ENCODE measurements at places on chromosomes 2 and 18. TPM values are rescaled to one million over a fixed set of nuclear protein-coding genes. Genes with fewer than 3 reads are reported as not detected.

Gene ZNF892
- 12.0 TPM for total RNA-seq

Gene RBM43
- 4.7 TPM for total RNA-seq

DNA sequence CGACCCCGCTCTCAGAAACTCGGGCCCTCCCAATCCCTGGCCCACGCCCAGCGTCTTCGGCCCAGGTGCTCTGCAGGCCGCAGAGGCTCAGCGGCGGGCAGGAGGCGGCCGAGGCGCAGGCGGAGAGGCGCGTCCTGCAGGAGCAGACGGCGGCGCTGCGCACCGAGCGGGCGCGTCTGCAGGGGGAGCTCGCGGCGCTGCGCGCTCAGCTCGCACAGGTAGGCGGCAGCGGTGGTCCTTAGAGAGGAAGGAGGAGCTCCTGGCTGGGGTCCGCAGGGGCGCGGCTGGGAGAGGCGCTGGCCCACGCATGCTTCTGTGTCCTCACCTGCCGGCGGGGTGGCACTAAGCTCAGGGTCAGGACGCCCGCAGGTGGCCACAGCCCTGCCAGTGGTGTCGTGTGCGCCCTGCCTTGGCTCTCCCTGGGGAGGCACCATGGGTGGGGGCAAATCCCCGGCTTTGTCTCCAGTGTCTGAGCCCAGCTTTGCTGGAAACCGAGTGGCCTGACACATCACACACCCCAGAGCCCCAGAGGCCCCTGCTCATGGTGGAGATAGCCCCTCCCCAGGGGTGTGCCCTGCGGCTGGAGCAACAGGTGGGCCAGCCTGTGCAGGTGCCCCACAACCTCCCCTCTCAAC is 14.9 kb upstream of the SNED1 start:
- no peak for DNase-seq

GRCh38 chr2:21804151-21804550 is 680.4 kb downstream of the TDRD15 start:
- no peak for DNase-seq

Gene RNF138
- 19.5 TPM for total RNA-seq

Gene LOXL3
- 7.1 TPM for total RNA-seq

Gene UGP2
- total RNA-seq, result 163 TPM

Gene CNGA3
- 8.0 TPM for total RNA-seq

Gene POTEI
- total RNA-seq, result not detected
